ENCODE measurements at places on chromosomes 16 and 17.
A peak's percentile ranks its signal among the peaks of the same experiment; 100 is the strongest.

DNA sequence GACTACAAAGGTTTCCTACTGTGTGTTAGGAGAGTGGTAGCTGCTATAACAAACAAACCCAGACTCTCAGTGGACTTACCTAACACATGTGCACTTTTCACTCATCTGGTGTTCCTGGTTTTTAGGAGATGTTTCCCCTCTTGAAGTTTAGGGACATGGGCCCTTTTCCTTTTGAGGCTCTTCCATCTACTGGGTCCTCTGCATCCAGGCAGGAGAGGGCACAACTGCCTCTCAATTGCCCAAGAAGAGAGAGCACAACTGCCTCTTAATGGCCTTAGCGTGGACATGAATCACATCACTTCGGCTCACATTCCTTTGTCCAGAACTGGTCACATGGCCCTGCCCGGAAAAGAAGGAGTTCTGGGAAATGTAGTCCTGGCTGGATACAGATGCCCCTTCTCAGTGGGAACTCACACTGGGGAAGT lies 9.8 kb upstream of the TNRC6C start:
- no peak overlapping the region for H3K4me3 ChIP-seq
- H3K4me1 ChIP-seq = peaks cover 2% of the 10 kb centered on the region
- H3K27ac ChIP-seq = no peak overlapping the region
- no peak for DNase-seq
- H3K27me3 ChIP-seq = no peaks in the 10 kb centered on the region

GRCh38 chr17:62627904-62628633 lies 599 bp downstream of the MRC2 start:
- DNase-seq = peak; percentile 73
- peaks cover 16% of the 10 kb centered on the region for H3K4me1 ChIP-seq

DNA sequence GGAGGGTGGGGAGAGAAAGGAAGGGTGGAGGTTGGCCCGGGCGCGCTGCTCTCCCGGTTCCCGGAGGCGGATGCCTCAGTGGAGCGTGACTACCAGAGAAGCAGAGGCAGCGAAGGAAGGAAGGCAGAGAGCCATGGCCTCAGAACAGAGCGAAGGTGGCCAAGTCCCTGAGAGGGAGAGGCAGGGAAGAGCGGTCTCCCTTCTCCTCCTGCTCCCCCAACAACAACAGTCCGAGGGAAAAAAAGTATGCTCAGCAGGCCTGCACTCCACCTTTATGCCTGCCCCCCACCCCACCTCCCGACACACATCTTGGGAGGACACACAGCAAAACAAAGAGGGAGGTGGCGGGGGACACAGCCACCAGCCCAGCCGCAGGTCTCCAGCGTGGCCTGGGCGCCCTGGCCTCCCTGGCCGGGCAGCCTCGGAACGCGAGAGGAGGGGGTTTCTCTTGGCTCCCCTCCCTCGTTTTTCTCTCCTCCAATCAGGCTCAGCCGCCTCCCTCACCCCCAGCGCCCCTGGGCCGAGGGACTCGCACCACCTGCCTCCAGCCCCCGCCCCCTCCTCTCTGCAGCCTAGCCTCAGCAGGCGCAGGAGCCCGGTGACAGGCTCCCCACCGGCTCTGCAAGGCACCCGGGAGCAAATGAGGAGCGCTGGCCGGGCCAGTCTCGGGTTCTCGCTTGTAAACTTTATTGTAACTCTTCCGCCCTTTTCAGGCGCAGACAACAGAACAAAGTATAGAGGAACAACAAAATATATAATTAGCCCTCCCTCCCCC lies 1.1 kb upstream of the HOXB7 start:
- DNase-seq = no peak
- H3K36me3 ChIP-seq = no peaks in the 10 kb centered on the region
- H3K4me3 ChIP-seq = peak overlapping the region; percentile 83
- peak overlapping the region; percentile 67 for H3K27ac ChIP-seq
- peaks cover 89% of the 10 kb centered on the region for H3K27me3 ChIP-seq

DNA sequence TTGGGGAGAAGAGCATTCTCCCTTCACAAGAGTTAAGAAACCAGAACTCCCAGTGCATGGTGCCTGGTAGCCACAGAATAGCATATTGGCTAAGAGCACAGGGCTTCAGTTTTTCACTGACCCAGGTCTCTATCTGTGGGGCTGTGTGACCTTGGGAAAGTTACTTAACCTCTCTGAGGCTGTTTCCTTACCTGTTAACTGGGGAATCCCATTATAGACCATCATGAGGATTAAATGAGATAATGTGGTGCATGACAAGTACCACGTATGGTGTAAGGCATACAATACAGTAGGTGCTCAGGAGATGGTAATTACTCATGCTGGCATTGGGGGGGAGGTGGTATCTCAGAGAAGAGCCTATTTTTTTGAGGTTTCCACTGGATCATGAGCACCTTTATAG lies 33.6 kb downstream of the BEAN1 start:
- no peak overlapping the region for H3K4me3 ChIP-seq
- no peaks in the 10 kb centered on the region for H3K4me1 ChIP-seq
- no peak overlapping the region for H3K27ac ChIP-seq
- DNase-seq = no peak

DNA sequence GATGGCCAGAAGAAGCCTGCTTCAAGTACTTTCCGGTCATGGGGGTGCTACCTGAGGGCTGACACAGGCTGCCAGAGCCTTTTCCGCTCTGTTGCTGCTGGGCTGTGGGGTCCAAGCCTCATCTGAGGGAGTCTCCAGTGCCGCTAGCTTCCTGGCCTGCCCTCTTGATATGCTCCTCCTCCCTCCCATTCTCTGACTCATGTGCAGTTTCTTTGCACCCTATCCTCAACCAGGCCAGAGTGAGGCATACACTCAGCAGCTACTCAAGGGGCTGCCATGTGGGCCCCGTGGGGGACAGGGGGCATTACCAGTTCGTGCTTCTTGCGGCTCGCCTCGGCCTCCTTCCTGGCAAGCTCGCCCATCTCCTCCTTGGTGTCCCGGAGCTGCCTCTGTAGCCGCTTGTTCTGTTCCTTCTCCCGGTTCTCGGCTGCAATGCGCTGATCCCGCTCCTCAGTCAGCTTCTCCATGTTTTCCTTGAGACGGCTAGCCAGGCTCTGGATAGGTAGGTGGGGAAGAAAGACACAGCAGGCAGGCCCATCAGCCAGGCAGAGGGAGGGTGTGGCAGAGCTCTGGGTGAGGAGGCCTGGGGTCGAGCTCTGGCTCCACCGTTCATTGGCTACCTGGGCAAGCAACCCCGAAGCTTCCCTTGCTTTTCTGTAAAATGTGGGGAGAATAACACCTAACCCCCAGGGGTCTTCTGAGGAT lies 43.8 kb downstream of the PIPOX start:
- H3K4me3 ChIP-seq = no peak overlapping the region
- no peak overlapping the region for H3K27ac ChIP-seq
- no peaks in the 10 kb centered on the region for H3K4me1 ChIP-seq
- no peak for DNase-seq
- H3K27me3 ChIP-seq = no peaks in the 10 kb centered on the region

DNA sequence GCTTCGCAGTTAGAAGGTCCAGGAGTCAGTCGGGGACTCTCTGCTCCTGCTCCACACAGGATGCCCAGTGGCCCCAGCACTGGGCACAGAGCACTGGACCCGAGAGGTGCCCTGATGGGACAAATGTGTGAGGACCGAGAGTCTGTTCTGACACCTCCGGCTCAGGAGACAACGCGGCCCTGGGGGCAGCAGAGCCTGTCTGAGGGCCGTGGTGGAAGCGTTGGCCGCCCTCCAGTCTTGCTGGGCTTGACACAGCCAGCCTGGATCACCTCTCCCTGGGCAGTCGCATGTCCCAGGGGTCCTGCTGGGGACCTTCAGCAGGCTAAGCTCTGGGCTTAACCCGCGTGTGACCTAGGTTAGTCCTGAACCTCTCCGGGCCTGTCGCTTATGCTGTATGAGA lies 23.1 kb downstream of the LGALS9 start:
- peaks cover 9% of the 10 kb centered on the region for H3K4me1 ChIP-seq
- peaks cover 6% of the 10 kb centered on the region for H3K36me3 ChIP-seq
- DNase-seq = no peak
- H3K27ac ChIP-seq = no peak overlapping the region

GRCh38 chr16:85334718-85335583 lies 222.7 kb upstream of the CIBAR2 start:
- peak; percentile 58 for DNase-seq
- peak overlapping the region; percentile 69 for H3K27ac ChIP-seq
- peak overlapping the region; percentile 65 for H3K4me3 ChIP-seq
- peaks cover 20% of the 10 kb centered on the region for H3K4me1 ChIP-seq

DNA sequence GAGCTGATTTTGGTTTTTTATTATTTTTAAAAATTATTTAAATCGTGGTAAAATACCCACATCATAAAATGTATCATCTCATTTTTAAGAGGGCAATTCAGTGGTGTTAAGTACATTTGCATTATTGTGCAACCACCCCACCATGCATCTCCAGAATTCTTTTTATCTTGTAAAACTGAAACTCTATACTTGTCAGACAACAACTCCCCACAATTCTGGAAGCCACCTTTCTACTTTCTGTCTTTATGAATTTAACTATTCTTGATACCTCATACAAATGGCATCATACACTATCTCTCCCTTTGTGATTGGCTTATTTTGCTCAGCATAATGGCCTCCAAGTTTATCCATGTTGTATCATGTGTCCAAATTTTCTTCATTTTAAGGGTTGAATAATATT lies 97.9 kb downstream of the HS3ST3B1 start:
- no peak for DNase-seq
- no peak overlapping the region for H3K27ac ChIP-seq
- H3K4me3 ChIP-seq = no peak overlapping the region
- H3K27me3 ChIP-seq = no peaks in the 10 kb centered on the region
- peaks cover 6% of the 10 kb centered on the region for H3K4me1 ChIP-seq
- H3K36me3 ChIP-seq = no peaks in the 10 kb centered on the region

GRCh38 chr17:78864117-78864516 lies 23.5 kb upstream of the USP36 start:
- H3K4me3 ChIP-seq = no peak overlapping the region
- H3K27ac ChIP-seq = no peak overlapping the region
- no peaks in the 10 kb centered on the region for H3K36me3 ChIP-seq
- no peaks in the 10 kb centered on the region for H3K27me3 ChIP-seq
- H3K4me1 ChIP-seq = peaks cover 3% of the 10 kb centered on the region
- DNase-seq = no peak

DNA sequence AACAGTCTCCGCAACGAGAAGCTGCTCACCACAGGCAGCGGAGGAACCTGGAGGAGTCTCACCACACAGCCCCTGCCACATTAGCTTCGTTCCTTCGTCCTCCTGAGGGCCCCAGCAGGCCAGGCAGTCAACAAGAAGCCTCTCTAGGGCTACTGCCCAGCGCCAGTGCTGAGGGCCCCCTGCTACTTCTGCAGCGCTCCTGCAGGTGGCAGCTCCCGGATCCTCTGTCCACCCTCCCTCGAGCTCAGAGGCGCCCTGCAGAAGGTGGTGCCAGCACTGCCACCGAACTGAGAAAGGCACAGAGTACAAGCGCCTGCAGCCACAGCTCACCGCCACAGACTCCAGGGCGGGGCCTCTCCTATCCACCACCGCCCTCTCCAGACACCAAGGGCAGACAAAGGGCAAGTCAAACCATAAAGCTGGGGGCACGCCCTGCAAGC lies 27.3 kb downstream of the KDM8 start:
- peaks cover 88% of the 10 kb centered on the region for H3K36me3 ChIP-seq
- peak overlapping the region; percentile 59 for H3K4me3 ChIP-seq
- peaks cover 82% of the 10 kb centered on the region for H3K4me1 ChIP-seq
- DNase-seq = peak; percentile 77
- no peaks in the 10 kb centered on the region for H3K27me3 ChIP-seq
- H3K27ac ChIP-seq = peak overlapping the region; percentile 100

Data from activated T-cell treated with anti-CD3 and anti-CD28 coated beads, Interleukin-2, amount 50 U/mL, for 24 hours (primary cell).